Stimulated activated CD4-positive, alpha-beta T cell treated with anti-CD3 and anti-CD28 coated beads, Interleukin-1b, Interleukin-23, amount 100 ng/mL, for 24 hours (primary cell): ENCODE measurements at places on chromosomes 2 and 18.

DNA sequence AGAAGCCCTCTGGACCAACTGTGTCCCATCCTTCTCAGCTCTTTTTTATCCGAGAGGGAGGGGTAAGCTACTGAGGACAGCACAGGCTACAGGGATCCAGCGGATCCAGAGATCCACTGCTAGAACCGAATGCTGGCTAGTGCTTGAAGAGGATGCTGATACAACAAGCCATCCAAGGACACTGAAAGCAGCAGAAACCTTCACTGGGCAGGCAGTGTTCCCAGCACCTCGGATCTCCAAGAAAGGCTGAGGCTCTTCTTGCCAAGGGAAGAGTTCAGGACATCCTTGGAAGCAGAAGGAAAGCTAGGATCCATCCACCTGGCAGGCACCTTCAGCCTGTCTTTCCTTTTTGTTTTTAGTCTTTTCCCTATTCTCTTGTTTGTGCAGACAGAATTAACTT is 13.2 kb upstream of the FHOD3 start:
- no peak for DNase-seq

GRCh38 chr18:35811896-35812295 is 160.6 kb upstream of the RMP24 start:
- no peak for DNase-seq

DNA sequence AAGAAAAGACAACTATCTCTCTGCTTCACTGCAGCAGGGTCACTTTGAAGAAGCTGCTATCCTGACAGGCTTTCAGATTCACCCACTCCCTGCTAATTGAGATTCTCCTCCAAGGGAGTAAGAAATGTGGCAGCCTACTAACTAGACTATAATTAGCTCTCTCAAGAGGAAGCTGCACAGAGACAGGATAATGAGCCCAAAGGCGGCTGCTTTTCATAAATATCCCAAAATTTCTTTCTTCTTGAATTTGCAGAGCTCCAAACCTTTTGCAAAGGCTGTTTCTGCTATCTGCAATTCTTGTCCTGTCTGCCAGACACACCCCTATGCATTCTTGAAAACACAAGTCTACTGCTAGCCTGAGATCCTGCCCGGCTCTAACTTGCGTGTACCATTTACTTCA is 54.0 kb upstream of the RNU4ATAC start:
- DNase-seq: no peak

GRCh38 chr2:223669453-223670225 is 67.5 kb upstream of the SCG2 start:
- DNase-seq: no peak

GRCh38 chr2:185372188-185372587 is 366.4 kb upstream of the FSIP2 start:
- no peak for DNase-seq

DNA sequence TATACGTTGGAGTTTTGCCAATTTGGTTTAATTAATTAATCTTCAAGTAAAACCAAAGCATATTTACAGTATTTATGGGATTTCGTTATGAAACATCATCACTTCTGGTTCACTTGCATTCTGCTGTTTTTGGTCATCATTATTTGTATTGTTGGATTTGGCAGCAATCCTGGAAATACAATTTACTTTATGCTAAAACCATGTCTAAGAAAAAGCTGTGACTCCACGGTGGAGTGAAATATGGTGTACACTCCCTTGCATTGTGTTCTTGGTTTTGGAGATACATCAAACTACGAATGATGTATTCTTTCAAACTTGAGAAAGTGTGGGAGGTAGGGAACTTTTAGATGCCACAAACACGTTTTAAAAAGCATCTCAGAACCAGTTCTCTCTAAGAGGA is 106.4 kb downstream of the CTAGE1 start:
- DNase-seq: no peak

DNA sequence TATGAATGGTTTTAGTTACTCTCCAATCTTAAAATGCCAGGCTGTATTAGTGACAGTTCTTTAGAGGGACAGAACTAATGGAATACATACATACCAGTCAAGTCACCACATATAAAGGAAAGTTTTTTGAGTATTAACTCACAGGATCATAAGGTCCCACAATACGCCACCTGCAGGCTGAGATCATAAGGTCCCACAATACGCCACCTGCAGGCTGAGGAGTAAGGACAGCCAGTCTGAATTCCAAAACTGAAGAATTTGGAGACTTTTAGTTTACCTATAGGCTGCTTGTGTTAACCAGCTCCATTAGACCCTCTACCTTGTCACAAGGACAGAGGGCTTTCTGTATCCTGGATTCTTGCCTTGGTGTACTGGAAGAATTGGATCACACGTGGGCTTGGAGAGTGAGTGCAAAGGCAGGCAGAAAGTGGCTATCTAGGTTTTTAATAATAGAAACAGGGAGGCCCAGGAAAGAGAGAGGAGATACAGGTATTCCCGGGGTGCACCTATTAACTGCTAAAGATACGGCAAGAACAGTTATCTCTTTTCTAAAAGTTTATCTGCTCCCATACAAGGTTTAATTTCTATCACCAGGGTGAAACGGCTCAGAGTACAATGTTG is 234.9 kb upstream of the CYRIA start:
- DNase-seq: no peak

DNA sequence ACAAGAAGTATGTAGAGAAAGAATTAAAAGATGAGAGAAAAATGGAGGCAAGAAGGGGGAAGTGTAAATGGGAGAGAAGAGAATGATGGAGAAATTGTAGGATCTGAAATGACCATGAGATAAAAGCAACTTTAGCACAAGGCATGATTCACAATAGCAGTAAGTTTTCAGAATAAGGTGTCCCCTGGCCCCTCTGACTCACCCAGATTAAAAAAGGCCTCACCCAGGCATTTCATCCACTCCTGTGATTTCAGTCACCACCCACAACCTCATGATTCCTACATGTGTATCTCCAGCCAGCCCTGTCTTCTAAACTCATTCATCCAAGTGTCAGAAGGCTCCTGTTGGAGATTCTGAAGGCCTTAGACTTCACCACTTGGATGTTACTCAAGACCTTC is 56.6 kb downstream of the SP100 start:
- DNase-seq: no peak

DNA sequence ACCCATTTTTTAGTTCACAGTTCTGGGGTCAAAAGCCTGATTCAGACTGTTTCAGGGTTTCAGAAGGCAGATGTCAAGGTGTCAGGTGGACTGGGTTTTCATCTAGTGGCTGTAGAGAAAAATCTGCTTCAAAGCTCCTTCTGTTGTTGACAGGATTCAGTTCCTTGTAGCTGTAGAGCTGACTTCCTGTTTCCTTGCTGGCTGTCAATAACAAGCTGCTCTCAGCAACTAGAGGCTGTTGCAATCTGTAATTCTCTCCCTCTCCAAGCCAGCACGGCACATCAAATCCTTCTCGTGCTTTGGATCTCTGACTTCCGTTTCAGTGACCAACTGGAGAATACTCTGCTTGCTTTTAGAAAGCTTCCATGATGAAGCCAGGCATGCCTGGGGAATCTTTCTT is 179.4 kb downstream of the DOK6 start:
- DNase-seq: no peak

- peak; percentile 83 for DNase-seq
These were observed 136.8 kb upstream of the ID2 start for GRCh38 chr2:8544786-8545694.

- no peak for DNase-seq
These were observed 33.5 kb downstream of the CIB4 start for GRCh38 chr2:26607698-26608097.

DNA sequence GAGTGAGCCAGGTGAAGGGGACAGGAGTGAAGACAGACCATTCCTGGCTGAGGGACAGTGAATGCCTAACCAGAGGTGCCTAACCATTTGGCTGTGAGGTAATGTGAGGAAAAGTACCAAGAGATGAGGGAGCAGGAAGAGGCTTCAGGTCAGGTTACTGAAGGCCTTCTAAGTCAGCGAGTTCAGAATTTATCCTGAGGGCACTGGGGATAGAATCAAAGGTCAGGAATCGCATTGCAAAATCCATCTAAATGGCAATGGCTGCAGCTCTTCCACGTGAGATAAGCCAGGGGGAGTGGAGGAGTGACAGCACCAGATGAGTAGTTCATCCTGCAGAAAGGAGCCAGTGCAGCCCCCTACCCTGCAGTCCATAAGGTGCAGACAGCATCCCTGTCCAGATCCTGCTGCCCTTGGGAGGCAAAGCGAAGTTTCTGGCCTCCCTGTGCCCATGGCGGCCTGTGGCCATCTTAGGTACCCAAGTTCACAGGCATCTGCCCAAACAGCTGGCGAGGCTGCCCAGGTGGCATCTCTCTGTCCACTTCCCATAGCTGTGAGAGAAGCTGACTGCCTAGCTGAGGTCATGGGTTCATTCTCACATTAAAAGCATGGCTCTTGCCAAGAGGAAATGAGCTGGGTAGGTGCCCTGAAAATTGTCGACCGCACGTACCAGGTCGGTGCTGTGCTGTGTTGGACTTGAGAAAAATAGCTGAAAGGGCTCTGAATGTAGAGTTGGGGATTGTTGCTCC is 49.5 kb downstream of the CYP27C1 start:
- DNase-seq: no peak

DNA sequence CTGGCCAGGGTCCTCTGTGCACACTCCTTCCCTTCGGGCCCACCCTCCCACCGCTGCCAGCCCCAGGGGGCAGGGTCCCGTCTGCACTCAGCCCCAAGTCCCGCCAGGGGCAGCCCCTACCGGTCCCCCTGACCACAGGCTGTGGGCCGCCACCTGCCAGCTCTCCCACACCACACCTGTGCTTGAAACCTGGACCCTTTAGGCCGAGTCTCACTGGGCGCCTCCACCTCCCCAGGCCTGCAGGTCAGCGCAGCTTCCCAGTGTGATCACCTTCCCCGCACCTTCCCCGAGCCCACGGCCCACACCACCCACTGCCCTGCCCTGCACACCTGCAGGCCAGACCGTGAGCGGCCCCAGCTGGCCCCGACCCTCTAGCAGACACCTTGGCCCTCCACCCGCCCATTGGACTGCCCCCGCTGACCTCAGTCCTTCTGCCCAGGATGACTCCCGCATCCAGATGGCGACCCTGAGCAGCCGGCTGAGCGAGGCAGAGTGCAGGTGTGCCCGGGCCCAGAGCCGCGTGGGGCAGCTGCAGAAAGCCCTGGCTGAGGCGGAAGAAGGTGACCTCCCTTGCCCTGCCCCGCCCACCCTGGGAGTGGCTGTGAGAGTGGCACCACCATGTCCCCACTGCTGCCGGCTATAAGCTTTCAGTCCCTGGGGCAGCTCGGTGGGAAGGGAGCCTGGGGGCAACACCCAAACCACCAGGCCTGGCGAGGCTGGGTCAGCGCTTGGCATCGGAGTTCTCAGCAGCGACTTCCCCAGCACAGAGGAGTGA is 31.3 kb upstream of the SNED1 start:
- no peak for DNase-seq

- DNase-seq: no peak
These were observed 55.6 kb upstream of the CCDC85A start for GRCh38 chr2:56128235-56128634.

GRCh38 chr2:220893411-220893810 is 678.7 kb downstream of the EPHA4 start:
- DNase-seq: no peak

- DNase-seq: no peak
These were observed 274.9 kb upstream of the GALNT5 start for GRCh38 chr2:156982615-156983014.

DNA sequence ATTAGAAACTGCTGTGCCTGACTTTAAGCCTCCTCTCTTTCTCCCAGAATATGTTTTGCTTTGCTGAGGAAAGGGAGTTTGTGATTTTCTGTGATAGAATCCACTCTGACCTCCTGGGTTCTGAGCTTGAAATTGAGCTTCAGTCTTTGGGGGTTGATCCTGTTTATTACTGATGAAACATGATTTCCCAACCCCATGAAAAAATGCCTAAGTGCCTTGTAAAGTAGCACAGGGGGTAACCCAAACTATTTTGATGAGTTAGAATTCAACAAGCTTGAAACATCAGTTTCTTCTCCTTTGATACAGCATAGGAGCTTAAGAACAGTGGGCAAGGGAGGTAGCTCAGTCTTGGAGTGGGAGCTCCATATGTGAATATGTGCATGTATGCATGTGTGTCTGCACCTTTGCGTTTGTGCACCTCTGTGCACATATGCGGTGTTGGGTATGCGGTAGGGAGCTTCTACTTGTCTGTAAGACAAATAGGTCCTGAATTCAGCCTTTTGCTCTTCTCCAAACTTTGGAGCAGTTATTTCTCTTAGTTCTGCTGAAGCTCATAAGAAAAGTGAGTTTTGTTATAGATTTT is 364.6 kb downstream of the OSR1 start:
- DNase-seq: no peak

- DNase-seq: no peak
These were observed 571.9 kb downstream of the CPS1 start for GRCh38 chr2:211128287-211128686.

GRCh38 chr2:97726261-97727064 is 13.1 kb downstream of the ZAP70 start:
- no peak for DNase-seq

- DNase-seq: no peak
These were observed 1216.6 kb upstream of the PIK3C3 start for GRCh38 chr18:40738321-40738880.

DNA sequence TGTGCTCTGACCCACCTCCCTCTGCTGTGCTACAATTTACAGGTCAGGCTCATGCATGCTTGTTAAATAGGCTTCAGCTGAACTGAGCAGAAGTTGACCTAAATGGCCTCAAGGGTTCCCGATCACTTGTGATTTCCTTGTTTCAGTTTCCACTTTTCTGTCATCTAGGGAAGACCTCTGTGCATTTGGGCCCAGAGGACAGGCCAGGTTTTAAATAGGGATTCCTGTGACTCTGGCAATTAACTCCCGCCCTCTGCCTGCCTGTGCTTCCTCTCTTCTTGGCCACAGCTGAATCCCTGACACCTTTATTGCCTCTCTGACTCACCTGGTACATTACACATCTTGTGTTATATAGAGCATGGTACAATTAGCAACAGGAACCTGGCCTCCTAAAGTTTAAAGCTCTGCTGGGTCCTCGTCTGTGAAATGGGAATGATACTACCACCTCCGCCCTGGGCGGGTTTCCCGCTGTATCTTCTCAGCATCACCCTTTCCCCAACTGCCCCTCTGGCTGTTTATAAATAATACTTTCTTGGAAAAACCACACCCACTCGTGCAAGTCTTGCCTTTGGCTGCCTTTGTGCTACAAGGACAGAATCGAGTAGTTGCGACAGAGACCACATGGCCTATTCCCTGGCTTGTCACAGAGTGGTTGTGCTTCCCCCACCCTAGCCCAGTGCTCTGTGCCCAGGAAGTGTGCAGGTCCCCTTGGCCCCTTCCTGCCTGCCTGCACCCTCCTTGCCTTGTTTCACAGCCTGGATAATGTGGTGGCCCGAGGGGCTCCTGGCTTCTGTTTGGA is 7.9 kb downstream of the CABLES1 start:
- DNase-seq: no peak
